ENCODE measurements at places on chromosomes 7 and 10.

DNA sequence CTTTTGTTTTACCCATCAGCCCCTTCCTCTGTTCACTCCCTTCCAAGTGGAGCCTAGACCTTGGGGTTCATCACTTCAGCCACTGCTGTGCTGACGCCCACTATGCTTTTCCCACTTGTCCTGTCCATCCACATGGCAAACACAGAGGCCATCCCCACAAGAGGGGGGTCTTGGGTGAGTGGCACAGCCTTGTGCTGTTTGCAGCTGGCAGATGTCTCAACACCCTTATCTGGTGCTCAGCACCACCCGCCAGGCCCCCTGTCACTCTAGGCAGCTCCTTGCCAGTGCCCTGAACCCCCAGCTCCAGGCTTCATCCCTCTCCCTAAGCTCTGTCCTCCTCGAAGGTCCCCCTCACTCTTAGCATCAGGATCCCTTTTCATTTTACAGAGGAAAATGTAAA lies 13.1 kb downstream of the BLVRA start:
- DNase-seq: no peak

DNA sequence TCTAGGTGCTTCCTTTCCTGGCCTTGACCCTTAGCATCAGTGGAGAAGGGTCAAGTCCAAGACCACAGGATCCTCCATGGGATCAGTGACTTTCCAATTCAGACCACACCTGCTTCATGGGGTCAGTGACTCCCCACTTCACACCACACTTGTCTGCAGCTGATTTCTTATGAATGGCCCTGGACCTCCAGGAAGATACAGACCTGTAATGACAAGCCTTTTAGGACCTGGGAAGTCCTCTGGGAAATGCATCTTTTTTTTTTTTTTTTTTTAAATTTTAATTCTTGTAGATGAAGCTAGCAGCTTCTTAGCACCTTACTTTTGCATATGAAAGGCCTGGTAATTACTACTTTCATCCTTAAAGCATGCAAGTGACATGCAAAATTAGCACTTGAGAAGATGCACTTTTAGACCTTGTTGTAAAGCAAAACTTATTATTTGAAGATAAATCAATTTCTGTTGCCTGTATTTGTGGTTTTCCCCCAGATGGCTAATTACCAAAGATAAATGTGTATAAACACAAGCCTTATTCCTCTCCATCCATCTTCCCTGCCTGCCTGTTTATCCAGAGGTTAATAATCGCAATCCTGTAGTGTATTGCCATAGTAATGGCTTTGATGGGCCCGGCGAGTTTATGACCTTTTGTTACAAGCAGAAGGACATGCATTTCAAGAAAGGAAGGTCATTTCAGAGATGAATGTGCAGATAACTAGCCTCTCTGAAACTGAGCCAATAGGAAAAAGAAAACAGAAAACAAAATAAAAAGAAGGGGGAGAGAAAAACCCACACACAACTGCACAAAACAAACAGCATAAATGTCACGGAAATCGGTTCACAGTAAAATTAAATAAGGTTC lies 1018.7 kb downstream of the TYW1 start:
- no peak for DNase-seq

GRCh38 chr7:6293202-6293601 lies 20.8 kb upstream of the CYTH3 start:
- no peak for DNase-seq

DNA sequence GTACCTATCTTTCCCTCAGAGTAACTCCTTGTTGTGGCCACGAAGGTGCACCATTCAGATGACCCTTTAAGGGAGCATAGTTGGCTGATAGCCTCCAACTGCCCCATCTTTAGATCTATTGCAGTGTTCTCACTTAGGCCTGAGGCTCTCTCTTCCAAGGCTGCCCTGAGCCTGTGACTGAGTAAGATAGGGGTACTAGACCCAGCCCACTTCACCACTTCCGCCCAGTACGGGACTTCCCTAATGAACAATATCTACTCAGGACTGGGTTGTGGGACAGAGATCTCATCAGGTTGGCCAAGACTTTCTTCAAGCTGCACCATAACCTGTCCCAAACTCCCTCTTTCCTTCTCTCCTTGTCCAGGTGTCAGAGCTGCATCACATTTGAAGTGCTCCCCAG lies 5.7 kb upstream of the GNAI1 start:
- DNase-seq: no peak

DNA sequence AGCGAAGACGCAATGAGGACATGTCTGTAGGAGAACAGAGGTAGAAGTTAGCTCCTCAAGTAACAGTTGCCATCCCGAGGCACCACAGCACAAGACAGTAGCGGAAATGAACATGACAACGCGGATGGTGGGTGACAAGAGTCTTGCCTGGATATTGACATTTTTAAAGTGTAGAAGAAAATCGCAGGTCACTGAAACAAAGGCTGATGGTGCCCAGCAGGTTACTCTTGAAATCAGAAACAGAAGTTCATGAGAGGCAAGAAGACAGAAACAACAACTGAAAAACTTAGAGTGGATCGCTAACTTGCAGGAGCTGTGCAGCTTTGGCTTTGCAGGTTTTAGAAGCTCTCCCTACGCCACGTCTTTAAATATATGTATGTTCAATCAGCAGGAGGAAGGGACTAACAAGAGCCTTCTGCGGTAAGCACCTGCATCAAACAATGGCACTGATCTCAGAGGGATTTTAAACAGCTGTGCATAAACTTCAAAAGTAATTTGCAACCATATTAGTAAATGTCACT lies 1.8 kb downstream of the PRKCQ start:
- DNase-seq: no peak

DNA sequence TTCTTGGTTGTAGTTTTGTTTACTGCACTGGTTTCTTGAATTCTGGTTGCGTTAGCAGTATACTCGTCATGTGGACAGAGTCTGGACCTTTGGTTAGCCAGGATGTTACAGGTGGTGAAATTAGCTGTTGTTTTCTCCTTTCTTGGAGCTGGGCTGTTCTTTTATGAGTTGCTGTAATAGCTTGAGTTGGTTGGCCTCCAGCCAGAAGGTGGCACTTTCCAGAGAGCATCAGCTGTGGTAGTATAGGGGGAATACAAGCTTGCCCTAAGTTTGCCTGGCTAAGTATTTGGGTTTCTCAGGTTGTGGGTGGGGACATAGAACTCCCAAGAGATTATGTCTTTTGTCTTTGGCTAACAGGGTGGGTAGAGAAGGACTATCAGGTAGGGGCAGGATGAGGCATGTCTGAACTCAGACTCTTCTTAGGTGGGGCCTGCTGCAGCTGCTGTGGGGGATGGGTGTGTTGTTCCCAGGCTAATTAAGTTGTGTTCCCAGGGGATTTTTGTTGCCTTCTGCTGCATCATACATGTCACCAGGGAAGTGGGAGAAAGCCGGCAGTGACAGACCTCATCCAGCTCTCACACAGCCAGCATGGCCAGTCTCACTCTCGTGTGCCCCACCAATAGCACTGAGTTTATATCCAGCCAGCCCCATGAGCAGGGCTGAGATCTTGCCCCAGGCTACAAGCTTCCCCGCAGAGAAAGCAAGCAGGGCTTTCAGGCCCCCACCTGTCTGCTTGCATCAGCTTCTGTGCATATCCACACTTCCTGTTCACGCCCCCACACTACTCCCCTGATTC lies 246.7 kb upstream of the TPK1 start:
- no peak for DNase-seq

DNA sequence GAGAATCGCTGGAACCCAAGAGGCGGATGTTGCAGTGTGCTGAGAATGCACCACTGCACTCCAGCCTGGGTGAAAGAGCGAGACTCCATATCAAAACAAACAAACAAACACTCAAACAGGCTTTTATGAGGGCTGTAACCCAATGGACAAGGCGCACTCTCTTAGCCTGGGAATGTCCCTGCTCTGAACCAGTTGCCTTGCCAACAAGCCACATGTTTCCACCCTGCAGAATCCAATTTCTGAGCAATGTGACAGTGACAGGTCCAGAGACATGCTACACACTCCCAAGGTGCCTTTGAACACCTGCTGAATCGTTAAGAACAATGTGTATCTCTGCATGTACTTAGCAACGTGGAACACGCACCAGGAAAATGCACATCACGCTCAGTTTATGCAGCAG lies 186.8 kb upstream of the AUTS2 start:
- no peak for DNase-seq

GRCh38 chr7:114007386-114007785 lies 88.6 kb upstream of the PPP1R3A start:
- DNase-seq: no peak

DNA sequence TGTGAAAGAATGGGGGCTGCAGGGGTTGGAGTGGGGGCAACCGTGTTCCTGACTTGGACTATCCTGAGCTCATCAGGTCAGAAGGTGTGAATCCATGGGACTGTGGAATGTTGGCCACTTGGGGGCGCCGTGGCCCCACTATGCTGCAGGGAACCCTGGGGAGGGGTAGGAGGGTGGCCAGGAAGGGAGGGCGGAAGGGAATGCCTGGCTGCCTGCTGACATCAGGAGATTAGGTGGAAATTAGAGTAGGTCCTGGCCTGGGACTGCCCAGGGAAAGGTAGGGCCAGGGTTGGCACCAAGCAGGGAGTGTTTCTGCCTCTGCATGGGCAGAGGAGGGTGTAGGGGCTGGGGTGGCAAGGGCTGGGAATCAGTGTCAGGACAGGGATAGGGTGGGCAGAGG lies 65.8 kb upstream of the PRSS58 start:
- no peak for DNase-seq

DNA sequence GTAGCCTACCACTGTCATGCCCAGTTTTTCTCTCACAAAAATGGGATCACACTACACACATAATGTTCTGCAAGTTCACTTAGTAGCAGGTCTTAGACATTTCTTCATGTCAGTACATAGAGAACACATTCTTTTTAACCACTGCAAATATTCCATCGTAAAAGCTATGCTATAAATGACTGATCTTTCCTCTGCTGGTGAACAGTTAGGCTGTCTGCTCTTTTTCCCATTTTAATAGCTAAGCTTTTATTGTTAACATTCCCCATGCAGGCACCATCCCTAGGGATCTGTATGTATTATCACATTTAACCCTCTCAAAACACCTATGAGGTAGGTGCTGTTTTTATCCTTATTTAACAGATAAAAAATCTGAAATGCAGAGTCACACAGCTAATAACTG lies 46.2 kb upstream of the PDCD4 start:
- no peak for DNase-seq

- no peak for DNase-seq
Observed at GRCh38 chr10:105391670-105392351, 750.7 kb downstream of the SORCS3 start.

DNA sequence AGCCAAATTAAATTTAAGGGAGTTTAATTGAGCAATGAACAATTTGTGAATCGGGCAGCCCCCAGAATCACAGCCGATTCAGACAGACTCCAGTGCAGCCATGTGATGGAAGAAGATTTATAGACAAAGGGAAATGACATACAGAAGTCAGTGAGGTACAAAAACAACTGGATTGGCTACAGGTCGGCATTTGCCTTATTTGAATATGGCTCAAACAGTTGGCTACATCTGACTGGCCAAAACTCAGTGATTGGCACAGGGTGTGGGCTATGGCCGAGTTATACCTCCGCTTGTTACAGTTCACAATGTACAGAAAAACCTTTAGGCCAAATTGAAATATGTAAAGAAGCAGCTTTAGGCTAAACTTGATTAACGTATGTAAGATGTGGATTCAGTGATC lies 30.8 kb upstream of the EIF4H start:
- no peak for DNase-seq

- no peak for DNase-seq
Observed at GRCh38 chr7:57203161-57203791, 71.0 kb upstream of the ZNF479 start.

GRCh38 chr10:114022766-114023597 lies 20.7 kb upstream of the ADRB1 start:
- no peak for DNase-seq

GRCh38 chr10:129774736-129775401 lies 189.2 kb downstream of the EBF3 start:
- no peak for DNase-seq

DNA sequence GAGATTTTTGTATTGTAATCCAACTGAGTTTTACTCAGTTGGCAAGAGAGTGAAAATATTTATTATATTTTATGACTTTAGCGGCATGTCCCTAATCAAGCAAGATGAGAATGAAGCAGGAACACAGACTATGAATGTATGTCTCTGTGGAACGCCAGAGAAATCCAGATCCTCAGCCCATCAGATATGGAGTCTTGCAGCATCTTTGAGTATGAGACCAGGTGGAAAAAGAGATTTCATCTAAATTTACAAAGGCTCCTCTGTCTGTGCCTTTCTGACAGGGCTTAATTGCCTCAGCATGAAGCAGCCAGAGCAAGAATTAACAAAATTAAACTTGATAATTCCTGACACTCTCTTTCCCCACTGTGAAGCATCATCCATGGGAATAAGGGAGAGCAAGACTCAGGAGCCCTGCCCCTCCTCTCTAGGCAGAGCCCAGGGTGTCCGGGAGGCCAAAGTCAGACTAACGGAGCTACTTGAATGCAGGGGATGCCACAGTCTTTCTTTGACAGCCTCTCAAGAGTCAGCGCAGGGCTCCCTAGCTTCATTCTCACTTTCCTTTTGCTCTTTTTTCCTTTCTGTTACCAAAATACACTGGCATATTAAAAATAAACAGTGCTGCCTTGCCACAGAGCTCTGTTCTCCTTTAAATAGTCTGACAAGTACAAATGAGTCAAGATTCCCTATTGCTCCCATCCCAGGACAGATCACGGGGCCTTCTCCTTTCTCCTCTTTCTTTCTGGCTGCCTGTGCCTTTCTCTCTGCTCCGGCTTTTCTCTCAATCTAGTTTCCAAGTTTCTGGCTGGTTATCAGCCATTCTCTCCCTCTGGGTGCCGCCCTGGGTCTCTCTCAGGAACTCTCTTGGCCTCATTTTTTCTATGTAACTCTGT lies 132.2 kb upstream of the INHBA start:
- no peak for DNase-seq

DNA sequence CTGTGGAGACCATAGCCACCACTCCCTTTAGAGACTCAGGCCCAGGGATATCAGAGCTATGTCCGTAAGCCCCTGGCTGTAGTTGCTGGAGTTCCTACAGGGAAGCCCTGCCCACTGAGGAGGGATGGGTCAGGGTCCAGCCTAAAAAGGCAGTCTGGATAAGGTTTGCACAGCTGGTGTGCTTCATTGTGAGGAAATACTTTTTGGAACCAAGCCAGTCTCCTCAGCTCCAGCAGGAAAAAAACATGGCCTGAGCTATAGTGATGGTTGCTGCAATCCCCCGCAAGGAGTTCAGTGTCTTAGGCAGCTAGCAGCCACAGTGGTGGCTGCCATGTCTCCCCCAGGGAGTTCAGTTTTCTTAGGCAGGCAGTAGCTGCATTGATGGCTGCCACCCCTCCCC lies 52.6 kb upstream of the CYP2C8 start:
- DNase-seq: no peak

DNA sequence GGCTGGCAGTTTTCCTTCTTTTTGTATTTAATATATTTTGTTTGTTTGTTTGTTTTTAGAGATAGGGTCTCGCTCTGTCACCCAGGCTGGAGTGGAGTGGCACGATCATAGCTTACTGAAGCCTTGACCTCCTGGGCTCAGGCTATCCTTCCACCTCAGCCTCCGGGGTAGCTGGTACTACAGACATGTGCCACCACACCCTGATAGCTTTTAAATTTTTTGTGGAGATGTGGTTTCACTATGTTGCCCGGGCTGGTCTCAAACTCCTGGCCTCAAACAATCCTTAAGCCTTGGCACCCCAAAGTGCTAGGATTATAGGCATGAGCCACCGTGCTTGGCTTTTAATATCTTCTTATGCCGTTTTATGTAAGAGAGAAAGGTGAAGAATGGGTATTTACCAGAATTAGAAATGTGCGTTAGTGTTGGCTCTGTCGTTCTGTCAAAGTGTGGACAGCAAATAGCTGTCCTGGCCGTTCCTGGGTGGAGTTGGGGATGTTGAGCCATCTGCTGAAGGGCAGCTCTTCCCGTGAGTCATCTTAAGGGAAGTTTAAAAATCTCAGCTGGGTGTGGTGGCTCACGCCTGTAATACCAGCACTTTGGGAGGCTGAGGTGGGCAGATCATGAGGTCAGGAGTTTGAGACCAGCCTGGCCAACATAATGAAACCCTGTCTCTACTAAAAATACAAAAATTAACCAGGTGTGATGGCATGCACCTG lies 14.8 kb downstream of the OGDH start:
- DNase-seq: no peak

Measured in GM06990 (cell line).